ENCODE measurements at places on chromosomes 2 and 18.

DNA sequence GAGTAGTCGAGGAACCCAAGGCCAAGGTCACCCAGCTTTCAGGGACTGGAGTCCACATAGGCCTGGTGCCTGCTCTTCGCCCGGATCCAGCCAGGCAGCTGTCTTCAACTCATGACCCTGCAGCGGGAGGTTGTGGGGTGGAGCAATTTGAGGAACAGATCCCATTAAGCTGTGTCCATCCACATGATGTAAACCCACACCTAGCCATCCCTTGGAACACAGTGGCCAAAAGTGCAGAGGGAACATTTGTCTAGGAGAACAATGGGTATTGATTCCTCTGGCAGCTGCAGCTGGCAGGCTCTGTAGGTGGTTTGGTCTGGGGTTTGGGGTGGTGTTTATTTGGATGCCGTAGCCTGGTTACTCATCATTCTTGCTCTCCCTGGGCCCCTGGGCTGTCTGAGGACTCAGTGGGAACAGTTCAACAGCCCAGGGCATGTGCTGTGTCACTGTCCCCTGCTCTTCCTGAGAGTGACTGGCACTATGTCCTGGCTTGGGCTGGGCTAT lies 99.4 kb downstream of the TFCP2L1 start:
- H3K36me3 ChIP-seq = no peaks in the 10 kb centered on the region
- H3K27ac ChIP-seq = no peak overlapping the region
- no peak for DNase-seq
- H3K27me3 ChIP-seq = no peaks in the 10 kb centered on the region
- no peaks in the 10 kb centered on the region for H3K4me1 ChIP-seq

GRCh38 chr2:241568726-241569125 lies 10.2 kb downstream of the BOK start:
- no peaks in the 10 kb centered on the region for H3K4me1 ChIP-seq
- H3K36me3 ChIP-seq = no peaks in the 10 kb centered on the region
- DNase-seq = no peak
- no peak overlapping the region for H3K4me3 ChIP-seq

- peaks cover 9% of the 10 kb centered on the region for H3K4me1 ChIP-seq
- H3K27me3 ChIP-seq = peaks cover 4% of the 10 kb centered on the region
- H3K36me3 ChIP-seq = no peaks in the 10 kb centered on the region
Observed at GRCh38 chr18:10401521-10401920, 52.9 kb upstream of the APCDD1 start.

- H3K27ac ChIP-seq = no peak overlapping the region
- H3K27me3 ChIP-seq = no peaks in the 10 kb centered on the region
- H3K36me3 ChIP-seq = no peaks in the 10 kb centered on the region
- H3K4me1 ChIP-seq = peaks cover 2% of the 10 kb centered on the region
- H3K4me3 ChIP-seq = no peak overlapping the region
Observed at GRCh38 chr2:37453027-37453426, 108.6 kb downstream of the QPCT start.

- DNase-seq = no peak
- H3K27ac ChIP-seq = peak overlapping the region; percentile 64
- peaks cover 3% of the 10 kb centered on the region for H3K36me3 ChIP-seq
- no peak overlapping the region for H3K4me3 ChIP-seq
- H3K27me3 ChIP-seq = no peaks in the 10 kb centered on the region
- H3K4me1 ChIP-seq = peaks cover 18% of the 10 kb centered on the region
Observed at GRCh38 chr2:63789338-63790020, 52.2 kb upstream of the UGP2 start.

DNA sequence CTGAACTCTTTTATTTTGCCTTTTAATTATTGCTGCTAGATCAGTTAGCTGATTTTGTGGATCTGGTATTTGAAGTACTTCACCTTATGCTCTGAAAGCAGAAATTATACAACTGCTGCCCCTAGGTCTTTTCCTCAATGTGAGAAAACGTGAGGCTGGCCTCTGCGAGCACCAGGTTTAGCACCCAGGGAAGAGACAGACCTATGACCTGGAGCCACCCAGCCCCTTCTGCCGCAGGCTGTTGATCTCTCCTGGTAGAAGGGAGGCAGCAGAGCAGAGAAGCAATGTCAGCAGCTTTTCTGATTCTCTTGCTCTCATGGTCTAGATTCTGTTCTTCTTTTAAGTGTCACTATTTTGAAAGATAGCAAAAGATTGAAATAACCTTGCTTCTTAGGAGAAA lies 19.9 kb downstream of the TRAPPC12 start:
- no peak overlapping the region for H3K27ac ChIP-seq
- DNase-seq = no peak
- no peaks in the 10 kb centered on the region for H3K27me3 ChIP-seq
- H3K4me3 ChIP-seq = no peak overlapping the region

- no peaks in the 10 kb centered on the region for H3K36me3 ChIP-seq
- H3K4me3 ChIP-seq = no peak overlapping the region
- DNase-seq = no peak
- H3K4me1 ChIP-seq = no peaks in the 10 kb centered on the region
- no peaks in the 10 kb centered on the region for H3K27me3 ChIP-seq
Observed at GRCh38 chr2:2623939-2624338, 292.9 kb upstream of the MYT1L start.

DNA sequence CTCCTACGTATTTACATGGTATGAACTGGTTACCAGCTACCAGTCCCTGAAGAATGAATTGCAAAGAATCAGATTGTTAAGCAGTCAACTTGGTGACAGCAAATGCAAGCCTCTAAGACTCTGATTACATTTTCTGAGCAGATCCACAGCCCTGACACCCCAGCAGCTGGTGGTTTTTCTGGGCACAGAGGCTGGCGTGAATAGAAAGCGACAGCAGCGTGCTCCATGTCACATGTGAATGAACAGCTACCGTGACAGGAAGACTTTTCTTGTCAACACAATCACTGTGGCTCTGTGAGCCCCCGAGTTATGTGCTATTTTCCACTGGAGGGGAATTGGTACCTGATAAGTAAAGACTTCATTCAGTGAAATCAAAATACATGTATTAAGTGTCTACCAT lies 93.2 kb upstream of the CBLN2 start:
- H3K4me3 ChIP-seq = no peak overlapping the region
- no peak for DNase-seq
- H3K27me3 ChIP-seq = no peaks in the 10 kb centered on the region
- no peaks in the 10 kb centered on the region for H3K36me3 ChIP-seq
- no peak overlapping the region for H3K27ac ChIP-seq
- no peaks in the 10 kb centered on the region for H3K4me1 ChIP-seq

GRCh38 chr2:233544200-233544610 lies 22.4 kb downstream of the USP40 start:
- H3K27ac ChIP-seq = no peak overlapping the region
- no peak for DNase-seq
- H3K4me3 ChIP-seq = no peak overlapping the region
- peaks cover 73% of the 10 kb centered on the region for H3K36me3 ChIP-seq

DNA sequence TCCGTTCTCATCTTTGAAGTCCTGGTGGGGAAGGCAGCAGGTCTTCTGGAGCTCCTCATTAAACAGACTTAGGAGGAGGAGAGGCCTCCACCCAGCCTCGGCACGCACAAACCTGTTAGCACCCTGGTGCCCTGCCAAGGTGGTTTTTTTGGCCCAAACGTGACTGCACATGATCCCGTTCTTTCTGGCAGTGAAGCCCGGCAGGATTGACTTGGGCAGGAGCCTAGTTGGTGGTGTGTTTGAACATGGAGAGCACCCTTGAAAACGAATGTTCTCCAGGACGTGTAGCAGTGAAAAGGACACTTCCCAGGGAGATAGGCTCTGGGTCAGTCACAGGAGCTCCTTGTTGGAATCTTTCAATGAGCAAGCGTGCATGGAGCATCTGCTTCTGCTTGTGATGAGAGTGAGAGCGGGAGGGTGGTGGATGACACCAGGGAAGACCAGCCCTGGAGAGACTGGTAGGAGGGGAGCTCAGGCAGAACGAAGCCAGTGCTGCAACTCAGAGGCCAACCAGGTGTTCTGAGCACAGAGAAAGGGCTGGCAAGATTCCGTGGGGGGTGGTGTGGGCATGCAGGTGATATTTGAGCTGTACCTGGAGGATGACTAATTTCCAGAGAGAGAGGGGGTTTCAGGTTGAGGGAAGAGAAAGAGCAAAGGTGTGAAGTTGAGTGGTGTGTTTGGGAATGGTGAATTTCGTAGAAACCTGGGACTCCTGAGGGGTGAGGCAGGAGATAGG lies 73.8 kb downstream of the TANC1 start:
- peaks cover 3% of the 10 kb centered on the region for H3K36me3 ChIP-seq
- no peak overlapping the region for H3K4me3 ChIP-seq

- no peak overlapping the region for H3K27ac ChIP-seq
- H3K36me3 ChIP-seq = no peaks in the 10 kb centered on the region
- DNase-seq = no peak
- H3K27me3 ChIP-seq = no peaks in the 10 kb centered on the region
- no peak overlapping the region for H3K4me3 ChIP-seq
- peaks cover 3% of the 10 kb centered on the region for H3K4me1 ChIP-seq
Observed at GRCh38 chr18:58314284-58314683, 270.3 kb downstream of the NEDD4L start.

- no peak overlapping the region for H3K27ac ChIP-seq
- H3K4me3 ChIP-seq = no peak overlapping the region
- no peaks in the 10 kb centered on the region for H3K36me3 ChIP-seq
- no peak for DNase-seq
- no peaks in the 10 kb centered on the region for H3K27me3 ChIP-seq
Observed at GRCh38 chr2:215556979-215557378, 121.1 kb upstream of the FN1 start.

DNA sequence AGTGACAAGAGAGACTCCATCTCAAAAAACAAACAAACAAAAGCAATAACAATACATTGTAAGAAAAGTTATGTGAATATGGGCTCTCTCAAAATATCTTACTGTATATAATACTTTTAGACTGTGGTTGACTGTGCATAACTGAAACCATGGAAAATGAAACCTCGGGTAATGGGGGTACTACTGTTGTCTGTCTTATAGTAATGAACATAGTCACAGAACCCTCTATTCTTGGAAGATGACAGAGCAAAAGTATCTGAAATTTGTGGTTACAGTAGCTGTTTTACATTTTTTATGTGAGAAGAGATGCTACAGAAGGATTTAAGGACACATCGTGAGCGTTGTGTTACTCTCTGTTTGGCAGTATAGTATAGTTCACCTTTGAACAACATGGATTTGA lies 60.5 kb downstream of the MAP4K4 start:
- peaks cover 8% of the 10 kb centered on the region for H3K36me3 ChIP-seq
- H3K27ac ChIP-seq = peak overlapping the region; percentile 97
- H3K4me3 ChIP-seq = no peak overlapping the region
- no peak for DNase-seq
- H3K4me1 ChIP-seq = peaks cover 50% of the 10 kb centered on the region

- H3K27me3 ChIP-seq = peaks cover 39% of the 10 kb centered on the region
- H3K27ac ChIP-seq = no peak overlapping the region
- H3K4me1 ChIP-seq = peaks cover 10% of the 10 kb centered on the region
- DNase-seq = no peak
- no peak overlapping the region for H3K4me3 ChIP-seq
Observed at GRCh38 chr2:39667104-39667885, 1.6 kb downstream of the TMEM178A start.

- H3K4me3 ChIP-seq = no peak overlapping the region
- peaks cover 11% of the 10 kb centered on the region for H3K4me1 ChIP-seq
- no peaks in the 10 kb centered on the region for H3K27me3 ChIP-seq
- no peak overlapping the region for H3K27ac ChIP-seq
- no peaks in the 10 kb centered on the region for H3K36me3 ChIP-seq
Observed at GRCh38 chr2:112881217-112881985, 29.6 kb upstream of the IL37 start.

DNA sequence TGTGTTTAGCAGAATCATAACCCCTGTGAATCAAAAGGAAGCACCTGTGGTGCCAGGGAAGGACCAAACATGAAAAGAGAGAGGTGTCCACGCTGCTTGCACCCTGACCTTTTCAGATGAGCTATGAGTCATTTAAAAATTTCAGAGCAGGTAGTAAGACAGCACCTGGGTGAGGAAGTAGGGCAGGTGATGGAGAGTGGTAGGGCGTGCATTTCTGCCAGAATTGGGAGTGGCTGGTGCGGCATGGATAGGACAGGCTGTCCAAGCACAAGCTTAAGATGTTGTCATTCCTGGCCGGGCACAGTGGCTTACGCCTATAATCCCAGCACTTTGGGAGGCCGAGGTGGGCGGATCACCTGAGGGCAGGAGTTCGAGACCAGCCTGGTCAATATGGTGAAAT lies 36.8 kb downstream of the NPAS2 start:
- no peak overlapping the region for H3K4me3 ChIP-seq
- H3K27me3 ChIP-seq = no peaks in the 10 kb centered on the region
- H3K4me1 ChIP-seq = no peaks in the 10 kb centered on the region
- H3K36me3 ChIP-seq = no peaks in the 10 kb centered on the region

DNA sequence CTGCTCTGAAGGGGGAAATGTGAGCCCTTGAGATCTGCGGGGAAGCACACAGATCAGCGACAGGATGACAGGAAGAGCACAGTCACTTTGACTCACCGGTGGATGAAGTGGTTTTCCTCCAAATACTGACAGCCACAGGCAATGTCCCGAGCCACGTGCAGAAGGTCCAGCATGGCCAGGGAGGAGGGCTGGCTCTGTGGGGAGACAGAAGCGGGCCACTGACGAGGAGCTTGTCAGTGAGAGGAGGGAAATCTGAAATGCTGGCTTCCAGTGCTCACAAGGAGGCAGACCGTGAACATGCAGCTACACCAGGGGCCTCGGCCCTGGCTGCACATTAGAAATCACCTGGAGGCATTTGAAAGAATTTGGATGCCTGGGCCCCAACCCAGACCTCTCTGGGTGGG lies 98.7 kb downstream of the CLIP4 start:
- no peak overlapping the region for H3K27ac ChIP-seq
- DNase-seq = no peak
- H3K27me3 ChIP-seq = no peaks in the 10 kb centered on the region
- peaks cover 10% of the 10 kb centered on the region for H3K4me1 ChIP-seq

GRCh38 chr2:137208431-137208891 lies 443.1 kb downstream of the THSD7B start:
- H3K27me3 ChIP-seq = no peaks in the 10 kb centered on the region
- H3K4me1 ChIP-seq = no peaks in the 10 kb centered on the region
- no peak for DNase-seq
- peak overlapping the region; percentile 60 for H3K27ac ChIP-seq

- no peak for DNase-seq
- no peak overlapping the region for H3K4me3 ChIP-seq
- no peaks in the 10 kb centered on the region for H3K4me1 ChIP-seq
- no peaks in the 10 kb centered on the region for H3K27me3 ChIP-seq
- H3K27ac ChIP-seq = no peak overlapping the region
Observed at GRCh38 chr2:191565647-191566198, 112.2 kb upstream of the NABP1 start.

DNA sequence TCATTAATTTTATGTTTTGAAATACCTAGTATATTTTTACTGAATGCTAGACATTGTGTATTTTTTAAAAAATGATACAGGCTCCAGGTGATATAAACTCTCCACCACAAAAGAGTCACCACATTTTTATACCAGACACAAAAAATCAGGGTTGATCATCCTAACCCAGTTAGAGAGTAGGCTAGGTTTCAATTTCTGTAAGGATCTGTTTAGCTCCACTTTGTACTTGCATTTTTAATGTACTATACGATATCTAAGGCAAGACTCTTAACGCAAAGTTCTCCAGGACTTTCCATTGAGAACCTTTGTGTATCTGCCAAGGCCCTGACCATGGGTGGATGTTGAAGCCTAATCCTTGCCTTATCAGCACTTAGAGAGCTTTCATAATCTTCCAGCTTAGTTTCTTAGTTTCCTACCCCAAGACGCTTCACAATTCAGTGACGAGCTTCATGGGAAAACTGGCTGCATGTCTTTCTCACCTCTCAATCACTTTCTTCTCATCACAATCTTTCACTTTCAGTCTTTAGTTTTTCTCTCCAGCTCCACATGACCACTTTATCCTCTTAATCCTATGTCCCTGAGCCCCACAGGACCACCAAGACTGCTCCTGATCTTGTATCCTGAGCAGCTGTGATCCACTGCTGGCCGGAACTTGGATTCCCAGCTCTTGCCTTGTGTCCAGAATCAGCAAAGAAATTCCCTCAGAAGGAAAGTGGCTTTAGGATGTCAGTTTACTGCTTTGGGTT lies 635.8 kb downstream of the RNF144A start:
- H3K4me1 ChIP-seq = no peaks in the 10 kb centered on the region
- no peak overlapping the region for H3K27ac ChIP-seq
- no peak overlapping the region for H3K4me3 ChIP-seq
- DNase-seq = no peak
